ENCODE measurements at places on chromosomes 5 and 9. TPM values are rescaled to one million over a fixed set of nuclear protein-coding genes. Genes with fewer than 3 reads are reported as not detected.

PCDHGA10 gene
- total RNA-seq = 6.0 TPM

NTNG2 gene
- not detected for total RNA-seq

FCHO2 gene
- total RNA-seq = 67.7 TPM

ADAMTSL1 gene
- total RNA-seq = 12.6 TPM

ATOX1 gene
- 59.5 TPM for total RNA-seq

TMEM8B gene
- total RNA-seq = 4.4 TPM

PCA3 gene
- 0.17 TPM for total RNA-seq

PCDHB13 gene
- 3.1 TPM for total RNA-seq

GARIN3 gene
- not detected for total RNA-seq

ECM2 gene
- total RNA-seq = 131 TPM

MYMK gene
- total RNA-seq = not detected

SEMA6A gene
- total RNA-seq = 41.6 TPM

ZNF608 gene
- total RNA-seq = 8.0 TPM

GPR150 gene
- 0.88 TPM for total RNA-seq

FOXD4L5 gene
- not detected for total RNA-seq

PCDHAC1 gene
- total RNA-seq = 0.44 TPM

PRELID1 gene
- total RNA-seq = 58.6 TPM

KLF9 gene
- total RNA-seq = 184 TPM

CD74 gene
- 823 TPM for total RNA-seq

B4GALT1 gene
- 39.6 TPM for total RNA-seq
